ENCODE measurements at places on chromosomes 5 and 9. TPM values are rescaled to one million over a fixed set of nuclear protein-coding genes. Genes with fewer than 3 reads are reported as not detected.

DNA sequence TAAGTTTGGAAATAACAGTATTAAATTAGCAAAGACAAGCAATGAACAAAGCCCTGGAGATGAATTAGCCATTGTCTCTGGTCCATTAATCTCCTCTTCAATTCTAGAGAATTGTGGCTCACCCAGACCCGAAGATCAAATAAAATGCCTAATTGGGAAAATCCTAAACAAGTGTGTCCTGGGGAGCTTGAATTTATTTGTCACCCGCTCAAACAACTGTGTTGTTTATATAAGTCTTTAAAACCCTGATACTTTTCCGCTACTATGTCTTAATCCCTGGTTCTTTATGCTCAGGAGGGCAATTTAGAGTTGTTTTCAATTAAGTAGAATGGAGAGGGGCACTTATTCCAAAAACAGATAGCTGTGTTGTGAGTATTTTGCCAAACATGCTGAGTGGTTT is 128.4 kb downstream of the ANXA1 start:
- DNase-seq: no peak

DNA sequence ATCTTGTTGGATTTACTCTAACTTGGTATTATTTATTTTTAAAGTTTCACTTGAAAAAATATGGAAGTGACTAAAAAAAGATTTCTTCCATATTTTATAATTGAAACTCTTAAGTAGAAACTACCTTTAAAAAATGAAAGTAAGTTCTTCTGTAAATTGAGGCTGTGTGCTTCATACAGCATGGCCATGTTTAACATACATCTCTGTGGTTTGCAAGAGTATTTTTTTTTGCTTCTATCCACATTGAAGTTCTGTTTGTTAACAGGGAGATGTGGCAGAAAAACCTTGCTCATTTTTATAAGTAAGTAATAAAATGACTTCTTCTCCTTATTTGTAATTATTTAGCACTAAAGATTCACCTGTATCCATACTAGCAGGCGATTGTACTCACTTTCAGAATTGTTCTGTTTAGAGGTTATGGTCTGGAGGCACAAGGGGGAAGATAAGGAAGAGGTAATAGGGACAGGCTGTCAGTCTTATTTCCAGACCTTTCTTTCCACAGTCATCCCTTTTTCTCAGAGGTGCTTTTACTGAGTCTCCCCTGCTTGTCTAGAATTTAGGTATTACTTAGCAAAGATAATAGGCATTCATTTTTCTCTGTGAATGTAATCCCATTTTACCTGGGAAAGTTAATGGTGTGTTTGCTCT is 16.0 kb downstream of the FYB1 start:
- DNase-seq: no peak

DNA sequence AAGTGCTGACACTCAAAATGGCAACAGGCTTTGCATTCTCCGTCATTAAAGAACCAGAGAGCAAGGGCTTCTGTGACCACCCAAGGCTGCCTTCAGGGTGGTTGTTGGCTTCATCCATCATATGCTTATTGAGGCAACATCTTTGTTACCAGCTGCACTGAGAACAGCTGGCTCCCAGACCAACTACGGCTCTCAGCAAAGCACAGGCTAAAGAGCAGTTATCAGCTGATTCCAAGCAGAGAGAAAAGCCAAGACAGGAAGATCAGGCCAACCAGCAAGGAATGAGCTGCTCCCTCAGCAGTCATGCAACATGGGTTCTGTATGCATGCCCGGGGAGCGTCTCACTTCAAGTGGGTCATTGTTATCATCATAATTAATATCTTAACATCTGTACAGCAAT is 358.9 kb downstream of the ACTL7B start:
- DNase-seq: no peak

- no peak for DNase-seq
Measured at GRCh38 chr9:91757782-91758181, 192.2 kb downstream of the ROR2 start.

DNA sequence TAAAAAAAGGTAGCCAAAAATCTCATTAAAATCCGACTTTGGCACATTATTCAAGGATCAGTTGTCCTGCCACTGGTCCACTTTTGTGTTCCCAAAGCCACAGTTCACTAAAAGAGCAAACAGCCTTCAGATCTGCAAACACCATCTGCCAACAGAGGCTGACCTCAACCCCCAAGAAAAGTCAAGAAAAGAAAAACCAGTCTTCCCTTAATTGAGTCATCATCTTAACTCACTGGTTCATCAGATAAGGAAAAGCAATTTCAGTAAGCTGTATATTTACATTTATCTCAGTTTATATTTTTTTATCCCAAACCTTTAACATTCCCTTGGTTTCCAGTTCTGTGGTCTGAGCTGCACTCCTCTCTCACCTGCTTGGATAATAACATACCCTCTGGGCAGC is 21.2 kb downstream of the RASEF start:
- DNase-seq: no peak

- DNase-seq: no peak
Measured at GRCh38 chr5:17365811-17366138, 132.3 kb upstream of the TAF11L2 start.

DNA sequence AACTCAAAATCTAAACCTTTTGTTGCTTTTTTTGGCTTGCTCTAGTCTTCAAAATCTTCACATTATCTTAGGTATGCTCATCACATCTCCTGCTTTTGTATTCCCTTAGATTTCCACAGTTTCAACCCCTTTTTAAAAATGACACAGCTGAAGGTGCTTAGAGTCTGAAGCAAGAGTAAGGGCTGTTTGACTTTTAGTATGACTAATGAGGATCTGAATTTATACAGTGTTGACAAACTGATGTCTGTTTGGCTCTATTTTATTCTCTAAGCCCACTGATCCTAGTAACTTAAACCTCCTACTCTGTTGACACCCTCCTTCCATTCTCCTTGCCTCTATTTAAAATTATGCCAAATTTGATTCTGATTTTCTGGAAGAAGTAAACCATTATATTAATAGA is 200.1 kb downstream of the MCTP1 start:
- DNase-seq: no peak

DNA sequence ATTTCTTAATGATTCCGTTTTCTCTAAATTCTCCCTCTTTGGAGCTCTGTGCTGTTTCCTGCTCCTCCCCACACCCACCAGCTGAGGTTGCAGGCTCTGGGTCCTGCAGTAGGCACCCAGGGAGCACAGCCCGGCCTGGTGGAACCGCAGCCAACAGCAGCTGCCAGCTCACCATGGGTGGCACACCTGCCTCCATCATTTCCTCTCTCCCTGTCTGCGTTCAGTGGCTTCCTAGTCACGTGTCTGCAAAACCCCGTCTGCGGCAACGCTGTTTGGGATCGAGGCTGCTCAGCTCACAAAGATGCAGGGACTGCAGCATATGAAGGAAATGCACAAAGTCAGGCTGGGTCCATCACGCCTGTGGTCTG is 367.8 kb downstream of the IRX2 start:
- DNase-seq: no peak

GRCh38 chr9:126986506-126986951 is 71.9 kb downstream of the RALGPS1 start:
- no peak for DNase-seq

GRCh38 chr5:150765799-150766169 is 7.0 kb upstream of the DCTN4 start:
- no peak for DNase-seq

- no peak for DNase-seq
Measured at GRCh38 chr5:52010454-52010853, 627.2 kb downstream of the ISL1 start.

Gene SLC6A18
- total RNA-seq: not detected

Gene IL9
- not detected for total RNA-seq

Gene MLANA
- total RNA-seq: not detected

Gene POLR1E
- total RNA-seq: 16.7 TPM

Gene BAAT
- total RNA-seq: 1.4 TPM
